Spleen (tissue), 13 donors: ENCODE measurements at places on chromosomes 7 and 10. TPM values are rescaled to one million over a fixed set of nuclear protein-coding genes. Genes with fewer than 3 reads are reported as not detected.

The EPO gene
- total RNA-seq = 0.42 TPM

The ZNF282 gene
- 25.8 TPM for total RNA-seq

The UCN3 gene
- total RNA-seq = not detected

The GRID1 gene
- 0.22 TPM for total RNA-seq

The HOXA2 gene
- 0.83 TPM for total RNA-seq

The OPTN gene
- 52.6 TPM for total RNA-seq

The SYT15B gene
- total RNA-seq = 2.2 TPM

The ZNF800 gene
- total RNA-seq = 54.0 TPM

DNA sequence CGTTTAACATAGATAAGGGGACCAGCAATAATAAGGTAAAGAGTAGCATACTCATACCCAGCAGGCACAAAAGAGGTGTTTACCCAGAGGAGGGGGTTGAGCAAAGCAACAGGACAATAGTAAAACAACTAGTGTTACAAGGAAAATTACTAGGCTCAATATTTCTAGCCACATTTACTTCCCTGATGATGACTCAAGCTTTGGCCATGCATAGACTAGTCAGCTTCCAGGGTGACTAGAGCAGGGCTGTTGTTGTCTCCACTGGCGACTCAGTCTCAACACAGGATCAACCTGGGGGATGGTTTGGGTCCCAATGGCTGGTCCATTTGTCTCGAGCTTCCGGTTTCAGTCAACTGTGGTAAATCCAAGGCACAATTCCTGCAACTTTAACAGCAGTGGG, 217.7 kb upstream of the KCND2 start:
- no peak for DNase-seq

DNA sequence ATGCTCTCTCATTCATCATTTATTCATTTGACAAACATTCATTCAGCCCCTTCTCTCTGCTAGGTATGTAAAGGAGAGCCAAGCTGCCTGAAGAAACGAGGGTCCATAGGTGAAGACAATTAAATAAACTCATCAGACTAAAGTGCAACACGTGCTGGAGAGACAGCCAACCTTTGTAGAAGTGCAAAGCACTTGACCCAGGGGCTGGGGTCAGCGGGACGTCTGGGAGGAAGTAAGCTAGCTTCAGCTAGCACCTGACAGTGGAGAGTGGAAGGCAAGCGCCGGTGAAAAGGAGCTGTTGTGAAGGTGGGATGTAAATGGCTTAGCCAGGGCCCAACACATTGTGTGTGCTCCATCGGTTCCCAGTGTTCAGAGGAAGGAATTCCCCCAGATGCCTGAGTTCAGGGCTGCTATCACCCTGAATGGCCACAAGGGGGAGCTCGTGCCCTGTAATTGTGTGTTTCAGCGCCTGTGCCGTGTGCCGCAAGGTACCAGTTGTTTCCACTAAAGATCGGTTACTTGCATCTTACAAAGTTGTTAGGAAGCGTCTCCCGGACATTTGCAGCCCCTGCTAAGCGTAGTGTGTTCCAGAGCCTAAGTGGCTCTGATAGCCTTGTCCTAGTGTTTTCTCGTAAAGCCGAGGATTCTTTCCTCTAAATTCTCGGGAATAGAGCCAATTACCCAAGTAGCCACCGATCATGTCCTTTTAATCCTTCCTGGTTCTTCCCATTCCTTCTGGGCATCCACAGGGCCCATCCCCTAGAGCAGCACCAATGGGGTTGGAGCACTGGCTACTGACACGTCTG, 30.6 kb downstream of the TLX1 start:
- DNase-seq = peak; percentile 86

GRCh38 chr10:99467236-99467999, 37.0 kb upstream of the GOT1 start:
- no peak for DNase-seq

DNA sequence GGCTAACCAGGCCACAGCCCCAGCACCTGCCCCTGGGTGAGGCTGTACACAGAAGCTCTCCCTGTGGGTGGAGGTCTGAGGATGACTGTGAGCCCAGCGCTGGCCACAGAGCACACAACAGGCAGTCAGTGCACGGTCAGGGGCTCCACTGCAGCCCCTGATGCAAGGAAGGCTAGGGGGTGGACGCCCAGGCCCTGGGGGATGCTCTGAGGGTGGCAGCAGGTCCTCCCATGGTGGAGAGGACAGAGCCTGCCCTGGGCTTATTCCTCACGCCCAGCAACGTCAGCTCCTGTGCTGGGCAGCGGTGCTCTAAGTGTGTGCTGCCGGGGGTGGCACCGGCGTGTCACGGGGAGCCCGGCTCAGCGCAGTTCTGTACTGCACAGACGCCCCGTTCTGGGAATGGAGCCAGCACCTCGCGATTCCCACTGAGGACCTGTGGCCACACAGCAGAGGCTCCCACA, 223.2 kb downstream of the MAD1L1 start:
- DNase-seq = peak; percentile 74

DNA sequence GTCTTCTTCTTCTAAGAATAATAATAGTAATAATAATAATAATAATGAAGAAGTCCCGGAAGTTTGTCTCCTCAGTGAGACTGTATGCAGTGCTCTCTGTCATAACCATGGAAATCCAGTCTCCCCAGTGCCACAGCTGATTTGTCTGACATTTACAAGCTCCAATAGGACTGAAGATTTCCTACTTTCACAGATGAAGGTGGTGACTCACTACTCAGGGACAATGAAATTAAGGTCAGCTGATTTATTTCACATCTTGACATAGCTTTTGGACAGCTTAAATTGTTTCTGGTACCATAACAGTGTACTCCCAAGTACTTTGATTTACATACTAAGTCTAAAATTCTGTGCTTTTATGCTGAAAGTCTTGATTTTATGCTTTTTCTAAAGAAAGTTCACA, 6.9 kb downstream of the CELF2 start:
- no peak for DNase-seq

DNA sequence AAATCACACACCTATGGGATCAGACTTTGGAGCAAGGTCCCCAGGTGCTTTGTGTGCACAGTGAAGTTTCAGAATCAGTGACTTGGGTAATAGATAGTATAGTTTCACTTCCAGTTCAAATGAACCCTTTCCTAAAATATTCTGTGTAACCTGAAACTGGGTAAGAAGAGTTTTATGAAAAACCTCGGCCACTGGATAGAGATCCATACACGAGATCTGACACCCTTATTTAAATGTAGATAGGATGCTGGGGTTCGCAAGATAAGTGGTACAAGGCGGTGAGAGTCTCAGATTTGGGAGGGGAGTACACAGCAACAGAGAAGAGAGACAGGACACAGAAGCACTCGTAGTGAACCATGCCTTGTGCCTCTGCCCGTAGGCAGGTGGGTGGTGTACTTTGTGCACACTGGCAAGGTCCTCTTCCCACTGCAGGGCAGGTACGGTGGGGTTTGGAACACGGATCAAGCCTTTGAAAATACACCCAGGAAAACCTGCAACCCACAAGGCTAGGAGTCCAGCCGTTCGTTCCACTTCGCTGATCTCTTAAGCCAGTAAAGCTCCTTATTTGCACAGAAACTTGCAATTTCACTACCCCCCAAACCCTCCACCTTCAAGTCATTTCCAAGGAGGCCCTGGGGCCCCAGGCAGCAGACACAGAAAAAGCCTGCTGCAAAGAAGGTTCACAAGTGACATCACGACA, 162.8 kb downstream of the USP6NL start:
- no peak for DNase-seq

DNA sequence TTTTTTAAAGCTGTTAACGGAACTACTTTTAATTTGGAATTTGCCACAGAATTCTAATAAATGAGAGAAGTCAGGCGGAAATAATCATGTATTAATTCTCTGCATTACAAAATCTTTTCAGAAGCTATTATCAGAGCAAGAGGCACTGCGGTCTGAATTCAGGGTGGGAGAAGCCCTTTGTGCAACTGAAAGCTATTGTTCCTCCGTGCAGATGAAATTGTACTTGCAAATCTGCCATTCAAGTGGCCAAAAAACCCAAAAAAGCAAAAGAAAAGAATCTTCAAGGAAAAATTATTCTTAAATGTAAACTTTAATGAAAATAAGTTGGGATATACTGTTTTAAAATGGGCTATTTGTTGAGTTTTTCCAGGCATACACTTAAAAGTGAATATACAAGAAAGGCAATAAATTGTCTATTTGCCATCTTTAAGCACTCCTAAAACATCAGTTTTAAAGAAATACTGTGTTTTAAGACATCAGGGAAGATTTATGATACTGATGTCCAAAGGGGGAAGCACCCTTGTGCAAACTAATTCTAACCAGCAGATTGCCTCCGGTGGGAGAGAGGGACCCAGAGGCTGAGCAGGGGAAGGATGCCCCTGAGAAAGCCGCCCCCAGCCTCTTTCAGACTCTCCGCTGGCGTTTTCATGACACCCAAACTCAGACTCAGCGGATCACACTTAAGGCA, 351.2 kb downstream of the DNAJB6 start:
- DNase-seq = no peak

DNA sequence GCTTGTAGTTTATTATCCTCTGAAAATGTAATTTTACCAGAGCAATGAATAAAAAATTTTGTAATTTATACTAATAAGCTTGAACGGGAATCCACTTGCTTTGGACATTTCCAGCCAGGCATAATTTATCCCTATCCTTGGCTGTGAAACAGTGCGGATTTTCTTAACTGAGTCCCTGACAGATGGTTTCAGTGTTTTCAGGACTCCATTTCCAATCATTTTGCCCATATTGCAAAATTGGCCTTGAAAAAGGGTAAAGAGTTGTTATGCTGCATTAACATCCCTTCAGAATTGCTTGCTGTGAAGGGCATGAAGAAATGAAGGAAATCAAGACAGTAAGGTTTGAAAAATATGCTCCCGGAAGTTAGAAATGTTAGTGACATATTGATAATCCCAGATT, 57.7 kb downstream of the NXPH1 start:
- no peak for DNase-seq

DNA sequence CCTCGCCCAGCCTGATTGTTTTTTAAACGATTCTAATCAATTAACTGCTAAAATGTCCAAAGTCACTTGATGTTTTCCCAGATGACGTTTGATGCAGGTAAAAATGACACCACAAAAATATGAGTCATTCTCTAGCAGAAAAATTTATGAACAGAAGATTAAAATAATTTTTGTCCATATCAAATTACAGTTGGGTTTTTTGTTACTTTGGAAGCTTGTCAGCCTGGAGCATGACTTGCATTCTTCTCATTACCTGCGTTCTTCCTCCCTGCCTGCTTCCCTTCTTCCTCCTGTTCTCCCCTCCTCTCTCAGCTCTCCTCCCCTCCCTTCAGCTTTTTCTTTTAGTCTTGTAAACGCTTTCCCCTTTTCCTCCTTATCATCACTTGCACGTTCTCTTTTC, 18.7 kb downstream of the IL15RA start:
- DNase-seq = no peak

GRCh38 chr10:7027913-7028808, 382.7 kb downstream of the SFMBT2 start:
- DNase-seq = no peak

GRCh38 chr7:158076656-158077055, 511.0 kb downstream of the PTPRN2 start:
- DNase-seq = peak; percentile 70

DNA sequence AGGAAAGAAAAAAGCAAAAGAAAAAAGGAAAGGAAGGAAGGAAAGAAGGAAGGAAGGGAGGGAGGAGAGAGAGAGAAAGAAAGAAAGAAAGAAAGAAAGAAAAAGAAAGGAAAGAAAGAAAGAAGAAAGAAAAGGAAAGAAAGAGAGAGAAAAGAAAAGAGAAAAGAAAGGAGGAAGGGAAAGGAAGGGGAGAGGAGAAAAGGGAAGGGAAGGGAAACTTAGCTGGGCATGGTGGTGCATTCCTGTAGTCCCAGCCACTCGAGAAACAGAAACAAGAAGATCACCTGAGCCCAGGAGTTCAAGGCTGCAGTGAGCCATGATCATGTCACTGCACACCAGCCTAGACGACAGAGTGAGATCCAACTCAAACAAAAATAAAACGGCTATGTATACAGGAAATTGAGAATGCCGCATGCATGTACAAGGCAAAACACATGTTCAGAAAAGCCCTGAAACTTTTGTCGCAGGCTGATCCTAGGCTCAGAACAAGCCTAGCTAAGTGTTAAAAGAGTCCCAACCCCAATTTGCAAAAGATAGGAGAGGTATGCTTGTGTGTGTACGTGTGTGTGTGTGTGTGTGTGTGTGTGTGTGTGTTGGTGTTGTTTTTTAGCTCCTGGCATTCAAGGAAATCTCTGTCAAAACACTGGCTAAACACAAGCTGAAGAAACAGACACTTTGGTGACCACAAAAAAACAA, 6.6 kb upstream of the NPC1L1 start:
- DNase-seq = no peak

DNA sequence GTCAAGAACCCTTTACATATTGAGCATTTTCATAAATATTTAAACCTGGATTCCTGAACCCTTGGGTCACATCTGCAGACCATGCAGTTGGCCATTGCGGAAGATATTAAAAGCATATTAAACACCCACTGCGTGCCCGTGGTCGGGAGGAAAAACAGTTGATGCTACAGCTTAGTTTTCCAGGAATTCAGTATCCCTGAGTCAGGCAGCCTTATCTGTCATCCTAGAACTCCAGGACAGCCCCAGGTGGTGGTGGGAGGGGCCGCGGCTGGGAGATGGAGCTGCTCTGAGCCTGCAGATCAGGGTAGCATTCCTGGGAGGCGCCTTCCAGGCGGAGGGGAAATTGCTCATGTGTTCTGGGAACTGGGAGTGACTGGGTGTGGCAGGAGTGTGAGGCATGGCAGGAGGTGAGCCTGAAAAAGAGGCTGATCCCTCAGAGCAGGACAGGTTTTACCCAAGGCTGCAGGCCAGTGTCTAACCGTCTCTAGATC, 222.9 kb upstream of the SH2B2 start:
- DNase-seq = no peak

- peak; percentile 91 for DNase-seq
These were observed at the start of gene GOLGA7B for GRCh38 chr10:97849687-97850402. Gene GOLGA7B (plus strand): TSS chr10:97849843. CDS start chr10:97850304, 461 bp downstream.

DNA sequence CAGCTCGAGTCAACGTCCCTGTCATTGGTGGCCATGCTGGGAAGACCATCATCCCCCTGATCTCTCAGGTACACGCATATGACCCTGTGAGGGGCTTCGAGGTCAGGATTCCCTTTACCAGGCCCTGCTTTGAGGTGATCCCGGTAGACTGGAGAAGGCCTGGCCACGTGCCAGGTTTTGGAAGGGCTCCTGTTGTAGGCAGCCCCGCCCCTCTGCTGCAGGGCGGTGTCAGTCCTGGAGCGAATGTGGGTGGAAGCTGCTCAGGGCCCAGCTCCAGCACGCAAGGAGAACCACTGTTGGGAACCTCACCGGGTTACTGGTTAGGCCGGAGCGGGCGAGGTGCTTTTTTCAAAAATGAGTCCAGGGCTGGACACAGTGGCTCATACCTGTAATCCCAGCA, 15.6 kb downstream of the MDH2 start:
- peak; percentile 58 for DNase-seq

GRCh38 chr7:64463636-64464375, 99.1 kb downstream of the ZNF680 start:
- no peak for DNase-seq
